ENCODE measurements at places on chromosomes 7 and 10.
A peak's percentile ranks its signal among the peaks of the same experiment; 100 is the strongest.

GRCh38 chr10:71250842-71251241 is 38.5 kb downstream of the UNC5B start:
- DNase-seq = no peak

DNA sequence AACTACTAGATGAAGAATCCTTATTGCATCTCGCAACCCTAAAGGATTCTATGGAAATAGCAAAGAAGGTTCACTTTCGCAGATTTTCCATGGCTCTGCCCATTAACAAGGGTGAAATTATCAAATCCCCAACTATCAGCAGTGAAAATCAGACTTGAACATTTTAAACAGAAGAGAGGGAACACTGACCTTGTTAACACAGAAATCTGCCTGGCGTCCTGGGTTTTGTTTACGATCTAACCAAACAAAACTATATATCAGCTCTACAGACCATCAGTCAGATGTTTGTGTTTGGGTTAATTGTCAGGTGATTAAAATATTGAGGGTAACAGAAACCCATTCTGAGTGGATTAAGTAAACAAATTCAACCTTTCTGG is 1.9 kb downstream of the CTTNBP2 start:
- DNase-seq = no peak

- DNase-seq = no peak
These were observed 45.0 kb upstream of the NMT2 start for GRCh38 chr10:15213461-15213861.

- DNase-seq = peak; percentile 58
These were observed 133.5 kb downstream of the VIPR2 start for GRCh38 chr7:159010937-159011721.

- no peak for DNase-seq
These were observed 33.7 kb upstream of the TMEM26 start for GRCh38 chr10:61486738-61487396.

DNA sequence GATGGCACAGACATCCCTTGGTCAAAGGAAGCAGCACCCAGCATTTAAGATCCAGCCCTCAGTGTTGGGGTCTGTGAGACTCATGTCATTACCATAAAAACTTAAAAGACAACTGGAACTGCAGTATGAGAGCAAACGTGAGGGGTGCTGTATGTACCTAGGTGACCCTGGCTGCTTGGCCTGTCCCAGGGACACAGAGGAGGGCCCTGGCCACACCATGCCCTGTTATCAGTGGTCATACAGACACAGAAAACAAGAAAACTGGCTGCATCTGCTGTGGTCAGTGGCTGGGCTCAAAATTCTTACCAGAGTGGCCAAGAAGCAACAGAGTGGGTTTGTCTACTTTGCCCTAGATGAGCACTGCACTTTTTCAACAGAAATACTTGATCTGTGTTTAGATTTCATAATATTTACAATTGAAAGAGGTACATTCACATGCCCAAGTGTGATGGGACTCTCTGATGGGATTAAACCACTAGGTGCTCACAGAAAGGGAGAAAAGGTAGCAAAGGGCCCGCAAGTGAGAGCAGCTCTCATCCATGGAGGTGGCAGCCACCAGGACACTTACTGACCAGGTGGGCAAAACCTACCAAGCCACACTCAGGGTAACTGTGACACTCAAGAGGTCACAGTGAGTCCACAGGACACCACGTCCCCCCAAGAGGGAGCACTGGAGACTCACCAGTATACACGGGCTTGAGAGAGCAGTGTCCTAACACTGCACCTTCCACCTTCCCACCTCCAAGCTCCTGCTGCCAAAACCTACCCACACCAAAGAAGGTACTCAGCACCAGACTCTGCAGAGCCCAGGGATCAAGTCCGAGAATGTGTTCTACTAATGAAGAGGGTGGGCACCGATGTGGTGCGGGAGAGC is 68.1 kb upstream of the CAMK2B start:
- DNase-seq = no peak

- DNase-seq = no peak
These were observed 112.5 kb upstream of the GHITM start for GRCh38 chr10:84026821-84027257.

- no peak for DNase-seq
These were observed 30.5 kb downstream of the ARL3 start for GRCh38 chr10:102683736-102684135.

DNA sequence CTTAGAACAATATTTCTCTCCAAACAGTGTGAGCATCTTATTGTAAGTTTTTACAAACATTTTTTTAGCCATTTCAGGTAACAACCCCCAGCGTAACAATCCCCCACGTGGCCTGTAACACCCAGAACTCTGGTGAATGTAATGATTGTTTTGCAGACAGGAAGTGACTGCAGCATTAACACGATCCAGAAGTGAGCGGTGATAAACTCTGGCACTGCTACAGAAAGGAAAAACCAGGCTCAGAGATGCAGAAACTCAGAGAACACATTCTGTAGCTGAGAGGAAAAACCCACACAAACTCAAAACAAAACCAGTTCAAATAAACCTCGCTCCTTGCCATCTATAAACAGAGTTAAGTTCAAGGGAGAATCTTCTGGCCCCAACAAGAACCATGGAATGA is 285.7 kb downstream of the FGFR2 start:
- DNase-seq = peak; percentile 34

GRCh38 chr10:132611986-132612385 is 74.4 kb downstream of the INPP5A start:
- DNase-seq = no peak

DNA sequence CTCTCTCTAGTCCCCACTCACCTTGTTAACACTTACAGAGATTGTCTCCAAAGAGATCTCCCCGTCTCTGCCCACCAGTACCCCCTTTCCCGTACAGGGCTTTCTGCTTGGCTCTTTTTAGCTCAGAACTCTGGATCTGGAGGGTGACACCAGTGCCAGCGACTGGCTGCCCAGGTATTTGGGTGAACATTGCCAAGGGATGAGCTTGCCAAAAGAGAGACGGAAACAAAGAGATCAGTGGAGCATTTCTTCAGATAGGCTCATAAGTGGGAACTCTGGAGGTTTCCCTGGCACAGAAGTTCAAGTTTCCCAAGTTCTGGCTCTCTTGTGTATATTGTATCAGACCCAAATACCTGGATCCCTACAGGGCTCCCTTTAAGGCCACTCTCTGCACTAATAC is 30.0 kb downstream of the STRIP2 start:
- no peak for DNase-seq

GRCh38 chr7:39501358-39501757 is 64.8 kb upstream of the YAE1 start:
- DNase-seq = peak; percentile 38

GRCh38 chr7:80496586-80496985 is 15.3 kb downstream of the GNAT3 start:
- DNase-seq = no peak

- DNase-seq = no peak
These were observed 264.2 kb downstream of the SEC23IP start for GRCh38 chr10:120156614-120157274.

DNA sequence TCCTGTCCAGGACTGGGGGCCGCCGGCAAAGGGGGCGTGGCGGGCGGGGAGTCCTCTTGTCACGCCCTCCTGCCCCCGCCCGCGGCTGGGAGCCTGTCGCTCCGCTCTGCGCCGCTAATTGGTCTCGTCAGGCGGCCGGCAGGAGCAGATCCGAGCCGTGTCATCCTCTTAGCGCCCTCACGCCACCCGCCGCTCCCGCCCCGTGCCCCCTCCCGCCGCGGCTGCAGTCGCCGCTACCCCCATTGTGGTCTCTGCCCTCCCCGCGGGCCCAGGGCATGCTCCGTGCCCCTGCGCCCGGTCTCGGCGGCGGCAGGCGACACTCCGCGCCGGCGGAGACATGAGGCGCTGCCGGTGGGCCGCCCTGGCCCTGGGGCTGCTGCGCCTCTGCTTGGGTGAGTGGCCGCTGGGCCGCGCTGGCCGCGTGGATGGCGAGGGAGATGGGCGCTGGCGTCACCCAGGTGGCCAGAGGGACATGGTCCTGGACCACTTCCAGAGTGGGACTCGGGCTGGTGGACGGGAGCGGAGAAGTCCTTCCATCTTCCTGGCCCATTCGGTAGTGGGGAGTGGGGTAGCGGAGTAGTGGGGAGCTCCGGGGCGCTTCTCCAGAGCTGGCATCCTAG is at the start of gene CDHR1:
Gene CDHR1 (plus strand): TSS at position 114 of the 620 bp plus-strand sequence. CDS start 224 bp downstream, at position 338.
- peak; percentile 8 for DNase-seq

- peak; percentile 90 for DNase-seq
These were observed 5.8 kb upstream of the UPP1 start for GRCh38 chr7:48083114-48083830.

- peak; percentile 2 for DNase-seq
These were observed 273.7 kb downstream of the SEMA3D start for GRCh38 chr7:84912993-84913635.

GRCh38 chr10:19889256-19889655 is 73.0 kb downstream of the PLXDC2 start:
- no peak for DNase-seq
